Muscle of leg (tissue), 16 donors: ENCODE measurements at places on chromosomes 3 and 15. TPM values are rescaled to one million over a fixed set of nuclear protein-coding genes. Genes with fewer than 3 reads are reported as not detected.

Gene TRIM71
- polyA plus RNA-seq = 0.15 TPM

Gene CHRM5
- not detected for polyA plus RNA-seq

Gene SLC28A1
- 0.33 TPM for polyA plus RNA-seq

Gene ZCWPW2
- 1.5 TPM for polyA plus RNA-seq

Gene FANCD2OS
- not detected for polyA plus RNA-seq

Gene MNS1
- polyA plus RNA-seq = 9.3 TPM

Gene CCDC54
- polyA plus RNA-seq = 4.9 TPM

Gene GRIP2
- polyA plus RNA-seq = 9.7 TPM

Gene TUBGCP4
- 14.4 TPM for polyA plus RNA-seq

Gene NPAP1
- polyA plus RNA-seq = 0.08 TPM
